ENCODE measurements at places on chromosomes 2 and 18.

GRCh38 chr2:71889759-71890684 lies 257.6 kb downstream of the CYP26B1 start:
- no peak for DNase-seq

- no peak for DNase-seq
Measured at GRCh38 chr18:63689064-63689463, 13.7 kb upstream of the SERPINB11 start.

- DNase-seq = peak; percentile 21
Measured at GRCh38 chr2:169362118-169362893, at the start of gene LRP2. TSS of gene LRP2 (minus strand) at chr2:169362534. CDS start at chr2:169362399, 135 bp downstream.

- DNase-seq = no peak
Measured at GRCh38 chr2:238024986-238025385, 35.8 kb upstream of the SCLY start.

GRCh38 chr18:25805323-25805722 lies 285.1 kb downstream of the SS18 start:
- no peak for DNase-seq

DNA sequence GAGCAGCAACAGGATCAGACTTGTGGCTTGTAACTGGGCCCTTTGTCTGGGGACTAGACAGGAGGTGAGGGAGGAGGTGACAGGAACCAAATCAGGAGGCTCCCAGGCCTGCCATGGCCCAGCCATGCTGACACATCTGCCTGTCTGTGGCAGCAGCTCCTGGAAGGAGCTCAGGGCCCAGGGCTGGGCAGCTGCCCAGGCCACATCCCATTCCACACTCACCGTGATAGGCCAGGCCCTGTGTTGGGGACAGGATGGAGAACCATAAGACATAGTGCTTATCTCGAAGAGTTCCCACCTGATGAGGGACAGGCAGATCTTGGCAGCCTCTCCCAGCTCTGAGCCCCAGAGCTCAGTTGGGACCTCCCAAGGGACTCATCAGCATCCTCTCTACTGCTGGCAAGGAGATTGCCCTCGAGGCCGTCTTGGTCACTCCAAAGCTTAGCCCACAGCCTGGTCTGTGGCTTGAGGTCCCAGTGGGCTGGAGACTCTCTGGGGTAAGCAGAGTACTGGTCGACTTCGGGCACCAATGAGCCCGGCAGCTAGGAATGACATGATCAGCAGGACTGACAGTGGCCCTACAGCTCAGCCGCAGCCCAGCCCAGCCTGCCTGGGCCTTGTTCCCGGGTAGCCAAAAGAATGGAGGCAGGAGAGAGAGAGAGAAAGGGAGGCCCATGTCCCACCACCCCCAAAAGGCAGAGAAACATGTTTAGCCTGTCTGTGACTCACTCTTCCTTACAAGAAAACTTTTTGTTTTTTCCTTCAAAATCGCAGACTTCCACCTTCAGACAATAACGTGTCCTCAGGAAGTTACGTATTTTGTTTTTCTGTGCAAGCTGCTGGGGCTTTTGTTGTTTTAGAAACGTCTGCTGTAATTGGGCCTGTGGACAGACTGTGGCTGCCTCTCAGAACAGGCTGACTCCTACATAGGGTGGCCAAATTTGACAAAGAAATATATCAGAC lies 82.1 kb downstream of the HS1BP3 start:
- no peak for DNase-seq

- DNase-seq = no peak
Measured at GRCh38 chr2:234355021-234355720, 141.7 kb downstream of the ARL4C start.

- DNase-seq = no peak
Measured at GRCh38 chr2:39994151-39994550, 215.1 kb upstream of the THUMPD2 start.

GRCh38 chr2:37827455-37827854 lies 97.6 kb upstream of the RMDN2 start:
- DNase-seq = no peak

DNA sequence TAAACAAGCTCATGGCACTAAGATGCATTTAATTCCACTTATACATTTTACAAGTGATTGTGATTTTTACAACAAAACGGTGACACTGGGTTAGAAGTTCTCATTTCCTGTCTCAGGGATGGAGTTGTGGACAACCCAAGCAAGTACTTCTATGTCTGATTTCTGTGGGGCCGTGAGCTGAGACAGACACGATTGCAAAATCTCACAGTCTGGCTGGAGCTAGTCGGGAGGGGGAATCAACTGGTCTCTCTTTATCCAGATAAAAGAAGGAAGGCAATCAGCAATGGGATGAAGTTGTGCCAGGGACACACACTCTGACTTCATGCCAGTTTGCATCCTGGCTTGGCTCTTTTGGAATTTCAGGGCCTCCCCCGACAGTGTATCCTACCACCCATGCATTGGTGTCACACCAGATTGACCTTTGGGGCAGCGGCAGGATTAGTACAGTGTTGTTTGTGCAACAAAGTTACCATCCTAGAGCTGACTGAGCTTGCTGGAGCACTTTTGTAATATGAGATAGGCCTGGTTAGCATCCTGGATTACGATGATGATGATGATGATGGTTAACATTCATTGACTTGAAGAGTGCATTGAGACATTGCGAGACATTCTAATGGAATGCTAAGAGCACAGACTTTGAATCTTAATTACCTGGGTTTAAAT lies 98.8 kb downstream of the CTAGE1 start:
- no peak for DNase-seq

DNA sequence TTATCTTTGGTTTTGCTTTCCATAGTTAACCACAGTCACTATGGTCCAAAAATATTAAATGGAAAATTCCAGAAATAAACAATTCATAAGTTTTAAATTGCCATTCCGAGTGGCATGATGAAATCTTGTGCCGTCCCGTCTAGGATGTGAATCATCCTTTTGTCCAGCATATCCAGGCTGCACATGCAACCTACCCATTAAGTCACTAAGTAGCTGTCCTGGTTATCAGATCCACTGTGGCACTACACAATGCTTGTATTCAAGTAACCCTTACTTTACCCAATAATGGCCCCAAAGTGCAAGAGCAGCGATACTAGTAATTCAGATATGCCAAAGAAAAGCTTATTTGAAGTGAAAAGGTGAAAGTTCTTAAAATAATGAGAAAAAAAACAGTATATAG lies 10.7 kb downstream of the USP34 start:
- no peak for DNase-seq

DNA sequence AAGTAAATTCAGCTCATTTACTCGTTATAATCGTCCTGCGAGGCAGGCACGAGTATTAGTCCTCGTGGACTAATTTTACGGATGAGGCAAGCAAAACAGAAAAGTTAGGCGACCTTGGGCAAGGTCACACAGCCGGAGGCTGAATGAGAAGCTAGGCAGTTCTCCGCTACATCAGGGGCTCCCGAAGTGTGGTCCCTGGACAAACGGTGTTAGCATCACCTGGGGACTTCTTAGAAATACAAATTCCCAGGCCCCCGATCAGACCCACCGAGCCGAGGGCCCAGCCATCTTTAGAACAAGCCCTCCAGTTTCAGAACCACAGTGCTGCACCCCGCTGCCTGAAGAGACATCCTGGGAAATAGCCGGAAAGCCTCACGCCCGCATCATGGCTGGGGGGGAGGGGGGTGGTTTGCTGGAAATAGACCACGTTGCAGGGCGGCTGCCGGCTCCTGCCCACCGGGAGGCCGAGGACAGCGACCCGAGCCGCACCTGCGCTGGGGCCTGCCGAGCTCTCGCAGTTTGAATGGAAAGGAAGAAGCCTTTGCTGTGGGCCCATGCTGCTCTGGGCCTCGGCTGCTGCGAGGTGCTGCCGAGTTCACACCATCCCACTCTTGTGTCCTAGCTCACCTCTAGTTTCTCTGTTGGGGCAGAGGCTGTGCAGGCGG lies 72.2 kb downstream of the TFCP2L1 start:
- no peak for DNase-seq

DNA sequence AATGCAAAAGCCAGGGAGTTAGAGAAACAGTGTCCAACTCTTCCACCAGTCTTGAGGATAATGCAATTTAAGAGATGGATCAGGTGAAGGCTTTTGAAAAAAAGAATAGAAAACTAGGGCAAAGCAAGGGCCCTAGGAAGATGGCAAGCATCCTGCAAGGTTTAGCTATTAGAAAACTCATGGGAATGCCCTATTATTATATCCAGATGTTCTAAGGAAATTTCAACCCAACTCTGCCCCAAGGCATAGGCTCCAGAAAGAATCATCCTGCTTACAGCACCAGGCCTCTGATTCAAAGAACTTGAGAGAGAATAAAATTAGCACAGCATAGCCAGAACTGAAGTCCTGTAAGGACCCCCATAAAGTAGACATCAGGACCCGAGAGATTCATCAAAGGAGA lies 68.1 kb downstream of the EN1 start:
- no peak for DNase-seq

DNA sequence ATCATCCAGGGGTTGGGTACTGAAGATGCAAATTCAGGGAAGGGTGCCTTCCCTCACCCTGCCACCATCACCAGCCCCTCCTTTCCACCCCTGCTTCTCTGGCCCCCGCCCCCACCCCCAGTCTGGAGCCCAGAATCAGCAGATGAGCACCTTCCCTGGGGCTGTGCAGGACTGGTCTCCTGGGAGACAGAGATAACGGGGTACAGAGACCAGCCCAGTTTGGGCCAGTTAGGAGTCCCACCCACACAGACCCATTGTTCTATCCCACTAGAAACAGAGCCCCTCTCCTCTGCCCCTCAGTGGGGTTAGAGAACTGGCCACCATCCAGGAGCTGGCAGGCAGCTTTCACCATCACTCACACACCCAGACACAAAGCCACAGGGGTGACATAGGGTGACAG lies 4.5 kb upstream of the CRYBA2 start:
- no peak for DNase-seq

DNA sequence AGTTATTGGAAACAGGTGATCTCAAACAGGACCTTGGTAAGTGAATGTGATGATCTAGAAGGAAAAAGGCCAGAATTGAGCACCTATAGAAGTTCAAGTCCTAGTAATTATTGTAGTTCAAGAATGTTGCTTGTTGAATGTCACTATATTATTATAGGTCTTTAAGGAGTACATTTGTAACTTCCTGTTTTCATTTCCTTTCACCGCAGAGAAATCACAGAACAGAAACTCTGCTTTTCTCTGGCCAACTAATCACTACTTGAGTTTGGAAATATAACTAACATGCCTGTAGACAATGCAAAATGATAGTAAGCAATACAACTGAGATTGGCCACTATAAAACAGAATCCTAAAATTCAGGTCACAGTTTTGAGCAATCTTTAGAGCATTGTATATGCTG lies 61.8 kb upstream of the EFEMP1 start:
- no peak for DNase-seq

GRCh38 chr2:7427293-7428060 lies 510.3 kb downstream of the RNF144A start:
- no peak for DNase-seq

DNA sequence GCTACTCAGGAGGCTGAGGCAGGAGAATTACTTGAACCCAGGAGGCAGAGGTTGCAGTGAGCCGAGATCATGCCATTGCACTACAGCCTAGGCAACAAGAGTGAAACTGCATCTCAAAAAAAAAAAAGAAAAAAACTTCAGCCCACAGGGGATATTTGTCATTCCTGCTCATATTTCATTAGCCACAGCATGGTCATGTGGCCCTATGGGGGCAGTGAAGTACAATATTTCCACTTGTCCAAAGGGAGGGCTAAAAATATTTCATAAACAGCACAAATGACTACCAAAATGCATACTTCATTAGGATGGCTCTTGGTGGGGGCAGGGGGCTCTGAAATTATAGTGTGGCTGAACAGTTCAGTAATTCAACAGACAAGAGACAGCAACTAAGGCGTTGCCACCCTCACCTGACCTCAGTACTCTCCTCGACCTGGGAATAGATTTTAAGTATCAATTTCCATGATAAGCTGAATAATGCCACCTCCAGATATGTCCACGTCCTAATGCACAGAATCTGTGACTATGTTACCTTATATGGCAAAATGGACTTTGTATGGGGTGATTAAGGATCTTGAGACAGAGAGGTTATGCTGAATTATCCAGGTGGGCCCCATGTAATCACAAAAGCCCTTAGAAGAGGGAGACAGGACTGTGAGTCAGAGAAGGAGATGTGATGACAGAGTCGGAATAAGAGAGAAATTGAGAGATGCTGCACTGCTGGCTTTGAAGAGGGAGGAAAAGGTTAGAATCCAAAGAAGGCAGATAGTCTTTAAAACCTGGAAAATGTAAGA lies 158.2 kb upstream of the CRIM1 start:
- no peak for DNase-seq

DNA sequence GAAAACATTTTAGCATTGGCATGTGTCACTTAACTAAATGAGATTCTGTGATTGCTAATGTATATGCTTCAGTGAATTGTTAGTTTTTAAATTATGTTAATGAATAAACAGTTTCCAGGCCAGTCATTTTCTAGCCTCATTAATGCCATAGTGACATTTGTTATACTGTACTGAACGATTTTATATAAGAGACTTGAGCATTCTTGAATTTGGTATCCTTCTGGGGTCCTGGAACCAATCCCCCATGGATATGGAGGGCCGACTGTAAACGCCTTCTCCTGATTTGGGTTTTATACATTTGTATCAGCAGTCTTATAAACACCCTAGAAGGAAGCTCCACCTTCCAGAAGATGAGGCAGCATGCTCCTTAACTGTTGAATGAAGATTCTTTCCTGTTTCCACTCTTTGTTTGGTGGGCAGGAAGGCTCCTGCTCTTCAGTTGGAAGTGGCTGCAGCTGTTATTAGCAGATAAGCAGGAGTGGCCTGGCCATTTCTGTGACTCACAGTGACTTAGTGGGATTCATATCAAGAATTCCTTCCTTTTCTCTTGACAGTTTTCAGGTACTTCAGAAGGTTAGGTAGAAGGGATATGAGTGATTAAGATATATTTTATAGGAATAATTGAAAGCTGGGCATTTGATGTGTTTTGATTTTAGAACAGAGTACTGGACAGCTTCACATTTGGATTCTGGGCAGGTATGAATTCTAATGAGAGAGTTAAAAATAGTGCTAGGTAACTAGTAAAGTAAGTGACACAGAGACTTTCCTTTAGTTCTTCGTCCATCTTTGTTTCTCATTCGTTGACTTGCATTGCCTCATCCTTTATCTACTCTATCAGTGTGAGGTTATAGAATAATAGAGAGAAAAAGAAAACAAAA lies 124.9 kb downstream of the PLCL1 start:
- DNase-seq = no peak

DNA sequence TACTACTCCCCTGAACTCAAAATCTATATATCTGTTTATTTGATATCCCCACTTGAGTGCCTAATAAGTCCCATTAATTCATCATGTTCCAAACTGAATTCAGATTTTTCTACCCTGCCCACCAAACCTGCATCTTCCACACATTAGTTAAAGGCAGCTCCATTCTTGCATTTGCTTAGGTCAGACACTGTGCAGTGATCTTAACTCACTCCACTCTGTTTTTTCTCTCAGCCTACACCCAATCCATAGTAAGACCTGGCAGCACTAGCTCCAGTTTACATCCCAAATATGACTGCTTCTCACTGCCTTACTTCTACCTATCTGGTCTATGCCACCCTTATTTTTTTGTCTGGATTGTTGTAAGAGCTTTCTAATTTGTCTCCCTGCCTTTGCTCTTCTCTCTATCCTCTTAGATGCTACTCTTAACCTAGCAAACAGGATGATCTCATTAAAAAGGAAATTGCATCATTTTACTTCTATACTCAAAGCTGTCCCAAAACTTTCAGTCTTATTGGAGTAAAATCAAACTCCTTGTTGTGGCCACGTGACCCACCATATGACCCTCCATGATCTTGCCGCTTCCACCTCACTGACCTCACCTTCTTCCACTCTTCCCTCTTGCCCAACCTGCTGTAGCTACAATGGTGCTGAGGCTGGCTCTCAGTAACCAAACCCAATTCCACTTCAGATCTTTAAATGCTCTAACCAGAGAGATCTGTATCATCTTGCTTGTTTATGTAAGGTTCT lies 274.9 kb upstream of the FANCL start:
- DNase-seq = no peak
